BJ (cell line): ENCODE measurements at places on chromosomes 6 and 20.

GRCh38 chr6:132715204-132715603 lies 1.3 kb upstream of the VNN1 start:
- DNase-seq: no peak

- no peak for DNase-seq
Measured at GRCh38 chr6:129368076-129368475, 341.9 kb downstream of the ARHGAP18 start.

- DNase-seq: no peak
Measured at GRCh38 chr6:13877051-13877450, 47.7 kb upstream of the RNF182 start.

GRCh38 chr6:4774715-4775493 lies 1.3 kb upstream of the CDYL start:
- no peak for DNase-seq

DNA sequence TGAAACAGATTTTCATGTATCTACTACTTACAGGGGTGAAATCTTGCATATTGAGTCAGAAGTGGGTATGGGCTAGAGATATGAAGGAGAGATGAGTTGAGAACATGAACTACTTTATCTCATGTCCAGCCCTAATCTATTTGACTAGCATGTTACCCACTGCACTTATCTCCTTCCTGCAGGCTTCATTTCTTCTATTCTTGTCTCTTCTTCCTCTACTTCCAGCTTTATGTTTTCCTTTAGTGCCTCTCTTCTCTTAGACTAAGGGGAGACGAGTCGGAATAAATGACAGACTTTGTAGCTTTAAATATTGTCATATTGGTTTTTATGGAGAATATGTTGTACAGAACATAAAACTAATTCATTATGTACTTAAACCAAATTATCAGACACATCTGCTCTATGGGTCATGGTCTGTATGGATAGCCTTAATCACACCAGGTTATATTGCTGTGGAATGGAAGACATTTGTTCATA lies 5.3 kb downstream of the RAB32 start:
- no peak for DNase-seq

DNA sequence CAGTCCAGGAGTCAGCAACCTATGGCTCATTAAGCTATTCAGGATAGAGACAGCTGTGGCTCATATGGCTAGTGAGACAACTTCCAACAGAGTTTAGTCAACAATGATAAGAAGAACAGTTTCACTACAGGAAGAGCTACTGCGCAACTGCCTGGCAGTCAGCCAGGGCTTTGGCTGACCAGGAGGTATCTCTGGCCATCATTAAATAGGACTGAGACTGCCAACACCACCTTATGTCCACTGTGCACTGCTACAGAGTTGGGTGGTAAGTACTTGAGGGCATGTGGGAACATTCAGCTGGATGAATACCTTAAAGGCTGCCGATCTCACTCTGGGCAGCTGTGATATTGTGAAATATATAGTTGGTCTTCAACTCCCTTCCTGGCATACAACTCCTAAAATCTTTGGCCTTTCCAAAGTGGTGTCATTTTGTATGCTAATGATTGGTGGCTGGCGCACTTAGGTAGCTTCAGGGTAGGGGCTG lies 52.2 kb upstream of the FAM83C start:
- DNase-seq: no peak

- no peak for DNase-seq
Measured at GRCh38 chr6:53466257-53466656, 78.6 kb downstream of the GCLC start.
